ENCODE measurements at places on chromosomes 6 and 20.
A peak's percentile ranks its signal among the peaks of the same experiment; 100 is the strongest.

GRCh38 chr20:23058240-23058639 lies 8.8 kb upstream of the THBD start:
- no peak for DNase-seq

GRCh38 chr20:55173601-55174000 lies 698.2 kb downstream of the DOK5 start:
- DNase-seq = no peak

DNA sequence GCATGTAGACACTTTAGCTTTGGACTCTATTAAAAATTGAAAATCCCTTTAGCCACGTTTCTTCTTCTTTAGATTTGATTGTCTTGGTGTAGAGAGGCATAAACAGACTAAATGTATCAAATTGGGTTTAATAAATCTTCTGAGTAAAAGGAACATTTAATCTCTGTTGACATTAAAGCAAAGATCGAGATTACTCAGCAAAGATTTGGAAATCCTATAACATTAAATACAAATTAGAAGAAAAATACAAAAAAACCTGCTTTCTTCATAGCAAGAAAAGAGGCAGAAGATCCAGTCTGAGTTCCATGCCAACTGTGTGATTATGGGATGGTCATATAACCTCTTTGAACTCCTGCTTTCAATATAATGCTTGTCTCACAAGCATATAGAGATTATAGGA lies 172.3 kb downstream of the GJA1 start:
- DNase-seq = no peak

GRCh38 chr6:16922282-16922681 lies 161.0 kb upstream of the ATXN1 start:
- DNase-seq = no peak

DNA sequence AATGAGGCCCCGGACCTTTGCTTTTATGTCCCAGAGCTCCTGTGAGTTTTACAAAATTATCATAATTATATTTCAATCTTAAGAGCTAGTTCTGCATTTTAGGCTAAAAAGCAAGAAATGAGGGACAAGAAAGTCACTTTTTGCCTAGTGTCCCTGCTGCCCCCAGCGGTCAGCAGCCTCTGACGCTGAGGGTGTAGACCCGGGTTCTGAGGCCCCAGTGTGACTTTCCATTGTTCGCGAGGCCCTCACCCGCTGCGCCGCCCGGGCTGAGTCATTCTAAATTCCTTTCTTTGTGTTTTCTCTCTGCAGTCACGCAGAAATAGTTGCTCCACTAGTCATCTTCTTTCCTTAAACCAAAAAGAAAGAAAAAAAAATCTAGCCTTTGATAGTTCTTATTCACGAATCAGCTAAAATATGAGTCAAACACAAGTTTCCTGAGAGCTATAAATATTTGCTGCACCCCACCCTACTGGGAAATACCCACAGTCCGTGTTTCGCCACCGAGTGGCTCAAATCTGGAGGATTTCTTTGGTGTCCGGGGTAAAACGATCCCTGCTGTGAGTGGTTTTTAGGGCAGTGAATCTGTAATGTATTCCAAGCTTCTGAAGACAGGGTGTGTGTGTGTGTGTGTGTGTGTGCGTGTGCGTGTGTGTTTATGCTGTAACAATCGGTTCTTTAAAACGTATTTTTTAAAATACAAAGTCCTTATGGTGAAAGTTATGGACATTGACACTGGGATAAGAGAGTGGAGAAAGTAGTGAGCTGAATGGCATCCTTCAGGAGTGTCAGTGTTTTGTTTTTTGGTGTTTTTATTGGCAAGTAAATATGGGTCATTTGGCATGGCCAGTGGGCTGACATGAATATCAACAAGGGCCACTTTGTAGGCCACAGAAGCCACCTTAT lies 59.7 kb upstream of the EEF1A1 start:
- peak; percentile 89 for DNase-seq

DNA sequence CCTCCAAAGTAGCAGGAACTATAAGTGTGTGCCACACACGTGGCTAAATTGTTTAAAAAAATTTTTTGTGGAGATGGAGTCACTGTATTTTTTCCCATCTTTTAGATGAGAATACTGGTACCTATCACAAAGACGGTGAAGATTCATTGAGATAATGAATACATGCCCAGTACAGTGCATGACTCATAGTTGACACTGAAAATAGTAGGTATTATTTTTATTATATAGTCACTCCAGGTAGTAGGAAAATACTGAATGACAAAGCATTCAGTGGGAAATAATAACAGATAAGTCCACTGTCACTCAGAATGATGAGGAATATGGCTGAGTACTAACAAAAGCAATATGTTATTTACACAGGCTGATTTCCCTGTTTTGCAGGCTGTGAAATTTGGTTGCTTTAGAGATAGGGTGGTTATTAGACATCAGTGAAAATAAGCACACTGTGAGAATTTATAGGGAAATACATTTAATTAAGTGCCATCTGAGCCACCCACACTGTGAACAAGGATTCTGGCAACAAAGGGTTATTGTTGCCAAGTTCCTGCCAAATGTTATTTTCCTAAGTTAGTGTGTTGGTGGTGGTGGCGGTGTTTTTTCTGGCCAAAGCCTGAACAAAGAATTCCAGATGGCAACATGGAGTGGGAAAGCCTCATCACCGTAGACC lies 129.8 kb upstream of the FOXQ1 start:
- DNase-seq = no peak

DNA sequence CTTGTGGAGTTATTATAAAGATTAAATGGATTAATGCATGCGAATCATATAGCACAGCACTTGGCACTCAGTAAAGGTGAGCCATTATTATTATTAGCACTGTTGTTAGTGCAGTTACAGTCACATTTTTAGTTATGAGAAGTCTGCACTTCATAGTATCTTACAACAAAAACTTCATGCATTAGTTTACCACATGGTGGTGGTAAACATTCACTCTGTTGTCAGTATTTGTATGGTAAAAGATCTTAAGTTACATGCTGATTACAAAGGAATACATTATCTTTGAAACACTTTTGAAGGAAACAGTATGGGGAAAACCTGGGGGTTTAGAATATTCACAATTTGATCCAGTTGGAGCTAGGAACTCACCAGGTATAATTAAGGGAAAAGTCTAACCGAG lies 20.8 kb downstream of the TMEM14A start:
- DNase-seq = no peak

DNA sequence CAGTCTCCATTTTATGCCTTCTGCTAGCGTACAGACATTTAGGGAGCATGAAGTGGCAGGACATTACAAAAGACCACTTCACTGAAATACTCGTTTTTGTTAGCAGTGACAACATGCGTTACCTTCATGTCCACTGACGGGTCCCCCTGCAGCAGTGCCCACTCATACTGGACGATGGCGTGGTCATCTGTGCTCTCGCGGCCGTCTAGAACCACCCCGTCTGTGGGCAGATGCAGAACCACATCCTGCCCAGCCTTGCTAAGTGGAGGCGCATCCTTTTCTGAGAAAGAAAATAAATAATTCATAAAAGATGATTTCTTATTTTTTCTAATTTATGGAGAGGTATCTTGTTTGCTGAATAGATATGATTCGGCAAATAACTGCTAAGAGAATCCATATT lies 11.3 kb downstream of the LRP11 start:
- no peak for DNase-seq

GRCh38 chr20:62391165-62392076 lies 4.5 kb downstream of the RPS21 start:
- no peak for DNase-seq

GRCh38 chr6:142728364-142728763 lies 216.6 kb downstream of the HIVEP2 start:
- no peak for DNase-seq

GRCh38 chr6:117548797-117549301 lies 53.5 kb downstream of the GOPC start:
- DNase-seq = peak; percentile 29

DNA sequence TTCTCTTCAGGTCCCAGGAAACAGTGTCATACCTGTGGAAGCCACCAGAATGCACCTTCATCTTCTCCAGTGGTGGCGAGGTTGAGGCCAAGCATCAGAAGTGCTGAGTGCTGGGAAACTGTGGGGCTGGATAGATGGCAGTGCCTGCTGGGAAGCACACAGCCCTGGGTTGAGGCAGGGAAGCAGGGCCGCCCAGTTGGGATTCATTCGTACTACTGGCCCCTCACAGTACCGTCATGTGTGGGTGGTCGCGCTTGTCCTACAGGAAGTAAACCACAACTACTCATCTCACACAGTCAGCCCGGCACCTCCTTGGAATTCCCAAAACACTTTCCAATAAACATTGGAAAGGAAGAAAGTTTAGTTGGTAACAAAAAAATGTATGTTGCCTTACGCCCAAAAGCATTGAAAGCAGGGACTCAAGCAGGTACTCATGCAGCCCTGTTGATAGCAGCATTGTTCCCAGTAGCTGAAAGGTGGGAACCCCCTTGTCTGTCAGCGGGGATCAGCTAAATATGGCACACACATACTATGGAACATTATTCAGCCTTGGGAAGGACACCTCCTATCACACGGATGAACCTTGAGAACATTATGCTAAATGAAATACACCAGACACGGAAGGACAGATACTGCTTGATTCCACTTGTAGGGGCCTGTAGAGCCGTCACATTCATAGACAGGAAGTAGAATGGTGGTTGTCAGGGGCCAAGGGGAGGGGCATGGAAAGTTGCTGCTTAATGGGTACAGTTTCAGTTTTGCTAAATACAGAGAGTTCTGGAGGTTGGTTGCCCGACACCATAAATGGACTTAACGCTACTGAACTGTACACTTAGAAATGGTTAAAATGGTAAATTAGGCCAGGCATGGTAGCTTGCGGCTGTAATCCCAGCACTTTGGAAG lies 162.7 kb downstream of the MTHFD1L start:
- DNase-seq = no peak

DNA sequence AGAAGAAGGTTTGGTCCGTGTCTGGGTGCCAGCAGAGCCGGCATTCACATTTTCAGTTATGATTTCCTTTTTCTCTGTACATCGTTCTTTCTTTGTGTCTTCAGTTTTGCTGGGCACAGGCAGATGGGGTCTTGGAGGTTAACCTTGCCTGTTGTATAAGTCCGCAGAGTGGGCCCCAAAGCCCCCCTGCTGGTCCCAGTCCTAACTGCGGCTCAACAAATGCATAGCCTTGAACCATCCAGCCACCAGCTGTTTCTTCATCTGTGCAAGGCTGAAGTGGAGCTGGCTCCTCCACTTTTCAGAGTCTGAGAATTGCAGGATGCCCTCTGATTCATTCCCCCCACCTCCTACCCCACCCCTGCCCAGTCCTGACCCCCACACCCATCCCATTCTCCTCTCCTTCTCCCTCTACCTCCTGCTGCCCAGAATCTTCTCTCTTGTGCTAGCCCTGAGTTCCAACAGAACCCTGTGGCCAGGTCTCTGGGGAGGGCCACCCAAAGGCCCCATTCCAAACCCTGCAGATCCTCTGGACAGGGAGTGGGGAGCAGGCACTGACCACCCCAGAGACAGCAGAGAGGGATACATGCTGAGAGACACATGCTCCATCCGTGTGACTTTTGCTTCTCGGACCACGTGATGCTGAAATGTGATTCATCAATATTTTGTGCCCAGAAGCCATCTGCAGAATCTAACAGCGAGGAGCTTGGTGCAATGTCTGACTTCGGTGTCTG lies 386.5 kb upstream of the SULF2 start:
- DNase-seq = no peak

DNA sequence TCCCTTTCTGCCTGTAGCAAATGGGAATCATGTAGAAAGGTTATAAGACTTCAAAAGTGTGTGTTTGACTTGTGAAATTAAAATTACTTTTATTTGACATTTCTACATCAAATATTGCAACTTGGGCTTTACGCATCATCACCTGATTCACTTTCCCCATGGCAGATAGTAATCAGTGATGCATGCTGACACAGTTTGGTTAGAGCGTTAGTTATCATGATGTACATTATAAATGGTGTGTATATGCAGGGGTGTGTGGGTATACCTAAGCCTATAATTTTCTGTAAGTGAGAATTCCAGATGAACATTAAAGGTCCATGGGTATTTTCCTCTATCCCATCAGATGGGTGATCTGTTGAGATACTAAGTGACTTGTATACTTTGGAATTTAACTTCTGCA lies 141.5 kb downstream of the KLHL32 start:
- no peak for DNase-seq

DNA sequence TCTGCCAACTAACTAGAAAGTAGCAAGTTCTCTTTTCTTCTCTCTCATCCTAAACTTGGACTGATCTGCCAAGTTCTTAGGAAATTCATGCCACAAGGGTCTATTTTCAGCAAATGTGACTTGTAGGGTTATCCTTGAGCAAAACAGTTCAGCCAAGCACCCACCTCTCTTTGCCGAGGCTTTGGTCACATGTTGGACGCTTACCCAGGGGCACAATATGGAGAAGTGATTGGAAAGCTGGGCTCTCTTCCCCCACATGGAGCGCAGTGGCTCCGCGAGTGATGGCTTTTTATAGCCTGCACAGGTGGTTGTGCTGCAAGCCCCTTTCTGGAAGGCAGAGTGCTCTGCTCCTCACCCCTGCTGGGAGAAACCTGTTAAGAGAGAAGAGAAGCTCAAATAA lies 47.7 kb upstream of the FNDC1 start:
- no peak for DNase-seq

DNA sequence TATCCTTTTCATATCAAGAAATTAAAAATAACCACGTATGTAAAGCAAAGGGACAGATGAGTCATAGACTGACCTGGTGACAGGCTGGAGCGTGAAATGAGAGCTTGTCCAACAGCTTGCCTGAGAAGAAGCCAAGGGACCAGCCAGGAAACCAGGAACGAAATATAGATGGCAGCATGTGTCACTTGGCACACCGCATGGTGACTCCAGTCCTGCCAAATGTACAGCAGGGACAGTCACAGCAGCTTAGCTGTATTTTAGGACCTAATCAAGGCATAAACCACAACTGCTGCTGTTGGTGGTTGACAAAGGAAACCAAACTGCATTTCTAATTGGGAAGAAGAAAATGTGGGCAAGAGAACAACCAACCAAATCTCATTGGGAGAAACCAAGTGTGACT lies 755.0 kb downstream of the TFAP2A start:
- peak; percentile 10 for DNase-seq

DNA sequence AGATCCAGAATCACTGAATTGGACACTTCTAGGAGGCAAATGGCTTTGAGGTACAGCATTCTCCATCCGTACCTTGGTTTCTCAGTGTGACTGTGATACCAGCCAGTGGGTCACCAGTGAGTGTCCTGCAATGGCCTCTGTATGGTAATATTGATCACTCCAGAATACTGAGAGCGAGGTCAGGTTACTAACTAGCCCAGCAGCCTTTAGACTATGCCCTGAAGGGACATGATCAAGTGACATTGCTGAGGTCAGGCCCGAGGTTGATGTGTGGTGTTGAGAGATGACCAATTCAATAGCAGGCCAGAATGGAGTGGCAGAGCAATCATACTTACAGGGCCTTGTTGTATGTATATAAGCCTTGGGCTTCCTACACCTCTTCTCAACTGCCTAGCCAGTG lies 476.0 kb downstream of the KHDRBS2 start:
- no peak for DNase-seq

GRCh38 chr6:168128631-168129291 lies 49.7 kb upstream of the FRMD1 start:
- DNase-seq = no peak

- no peak for DNase-seq
Measured at GRCh38 chr6:169963581-169964297, 212.3 kb downstream of the ERMARD start.

Measured in H4 (cell line).